ENCODE measurements at places on chromosomes 6 and 20. TPM values are rescaled to one million over a fixed set of nuclear protein-coding genes. Genes with fewer than 3 reads are reported as not detected.

GRCh38 chr20:10898552-10898951, 224.8 kb upstream of the JAG1 start:
- no peak for DNase-seq

CRISP2 gene
- total RNA-seq, result not detected

DNA sequence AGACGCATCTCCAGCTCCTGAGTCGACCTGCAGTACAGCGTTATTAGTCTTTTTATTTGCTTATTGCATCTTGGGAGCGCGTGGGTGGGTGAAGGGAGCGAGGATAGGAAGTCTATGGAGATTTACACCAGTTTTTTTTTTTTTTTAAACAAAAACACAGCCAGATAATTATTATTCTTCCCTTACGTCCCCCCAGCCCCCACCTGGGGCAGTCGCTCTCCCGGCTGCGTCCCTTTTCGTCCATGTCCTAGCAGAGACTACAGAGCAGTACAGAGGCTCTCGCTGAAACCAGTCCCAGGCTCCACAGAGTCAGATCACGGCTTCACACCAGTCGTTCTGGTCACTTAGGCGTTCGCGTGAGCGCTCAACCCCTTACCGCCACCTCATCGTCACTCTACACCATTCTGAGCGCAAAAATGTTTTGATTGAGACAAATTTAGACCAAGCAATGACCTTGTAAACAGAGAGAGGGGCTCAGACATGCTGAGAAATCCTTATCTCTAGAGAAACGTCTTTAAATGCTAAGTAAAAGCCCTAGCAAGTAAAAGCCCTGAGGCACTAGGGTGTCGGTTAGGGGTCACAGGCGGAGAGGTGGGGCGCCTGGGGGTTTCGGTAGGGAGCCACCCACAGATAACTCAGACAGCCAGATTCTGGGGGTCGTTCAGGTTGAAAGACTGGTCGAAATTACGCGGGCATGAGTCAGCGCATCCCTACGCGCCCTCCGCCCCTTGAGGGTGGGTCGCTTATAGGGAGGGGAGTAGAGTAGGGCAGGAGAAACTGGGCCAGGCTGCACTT, 975 bp upstream of the PPT2 start:
- peak; percentile 46 for DNase-seq

ADGB gene
- not detected for total RNA-seq
